ENCODE measurements at places on chromosomes 1 and 21.
A peak's percentile ranks its signal among the peaks of the same experiment; 100 is the strongest.

DNA sequence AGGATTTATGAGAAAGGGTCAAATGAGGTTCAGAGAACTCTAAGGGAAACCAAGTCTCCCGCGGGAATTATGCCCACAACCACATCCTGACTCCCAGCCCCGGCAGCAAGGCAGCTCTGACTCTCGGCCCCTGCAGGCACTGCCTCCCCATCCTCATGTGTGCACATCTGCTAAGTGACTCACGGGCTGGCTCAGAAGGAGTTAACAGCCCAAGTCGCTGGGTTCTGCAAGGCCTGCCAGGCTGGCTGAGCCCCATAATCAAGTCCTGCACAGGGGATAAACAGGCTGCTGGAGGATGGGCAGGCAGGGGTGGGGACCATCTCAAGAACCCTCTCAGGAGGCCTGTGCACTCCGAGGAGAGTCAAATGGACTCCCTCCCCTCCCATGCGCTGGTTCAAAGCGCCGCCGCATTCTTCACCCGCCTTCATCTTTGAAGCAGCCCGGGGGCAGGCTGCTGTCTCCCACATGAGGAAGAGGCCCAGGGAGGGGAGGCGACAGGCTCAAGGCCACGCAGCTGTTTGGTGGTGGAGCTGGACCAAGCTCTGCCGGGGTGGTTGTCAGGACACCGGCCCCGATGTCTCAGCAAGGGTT lies 344.3 kb downstream of the MATN1 start:
- DNase-seq = no peak

DNA sequence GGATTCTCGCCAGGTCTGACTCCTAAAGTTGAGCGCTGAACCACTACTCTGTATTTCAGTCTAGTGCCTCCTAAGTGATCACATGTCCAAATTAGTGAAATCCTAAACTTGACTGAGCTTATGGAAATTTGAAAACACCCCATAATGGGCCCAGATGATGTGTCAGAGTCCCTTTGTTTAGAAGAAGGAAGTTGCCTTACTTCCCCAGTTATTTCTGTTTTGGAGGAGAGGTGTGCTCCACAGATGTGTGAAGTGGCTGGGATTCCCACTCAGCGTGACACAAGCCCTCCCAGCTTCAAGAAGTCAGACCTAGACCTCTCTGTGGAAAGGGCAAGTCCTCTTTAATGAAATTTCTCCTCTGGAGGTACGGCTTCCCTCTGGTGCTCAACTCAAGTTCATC lies 188.8 kb downstream of the TTLL7 start:
- no peak for DNase-seq

GRCh38 chr21:38343691-38344090 lies 86.9 kb downstream of the KCNJ15 start:
- no peak for DNase-seq

GRCh38 chr1:36352125-36352909 lies 28.9 kb upstream of the EVA1B start:
- DNase-seq = no peak

DNA sequence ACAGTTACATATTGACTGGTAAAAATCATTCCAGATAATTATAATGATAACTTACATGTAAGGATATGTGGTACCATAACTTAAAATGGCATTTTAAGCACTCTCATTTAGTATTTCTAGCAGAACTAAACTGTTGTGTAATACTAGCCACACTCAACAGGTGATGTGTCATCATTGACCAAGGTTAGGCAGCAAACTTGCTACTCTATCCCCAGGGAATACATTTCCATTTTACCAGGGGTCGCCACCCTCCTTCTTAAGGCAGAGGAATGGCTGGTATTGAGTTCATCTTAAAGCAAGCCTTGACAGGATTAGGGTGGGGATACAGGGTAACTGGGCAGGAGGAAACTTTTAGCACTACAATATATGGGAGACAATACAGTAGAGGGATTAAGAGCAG lies 259.8 kb upstream of the CAMK1G start:
- DNase-seq = no peak

DNA sequence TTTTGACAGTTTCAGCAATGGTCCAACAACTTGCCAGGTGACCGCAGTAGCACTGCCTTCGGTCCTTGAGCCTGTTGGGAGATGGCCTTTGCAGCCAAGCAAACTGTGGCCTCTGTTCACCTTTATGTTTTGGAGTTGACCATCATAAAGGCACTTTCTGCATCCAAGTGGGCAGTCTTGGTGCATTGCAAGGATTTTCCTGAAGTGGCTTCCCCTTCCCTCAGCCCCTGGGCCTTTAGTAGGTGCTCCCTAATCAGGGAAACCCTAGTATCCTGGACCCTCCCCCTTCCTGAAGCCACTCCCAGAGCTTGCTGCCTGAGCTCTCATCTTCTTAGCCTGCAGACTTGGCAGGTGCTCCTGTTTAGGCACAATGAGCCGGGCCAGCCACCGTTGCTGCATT lies 140.2 kb downstream of the TRABD2B start:
- DNase-seq = no peak

DNA sequence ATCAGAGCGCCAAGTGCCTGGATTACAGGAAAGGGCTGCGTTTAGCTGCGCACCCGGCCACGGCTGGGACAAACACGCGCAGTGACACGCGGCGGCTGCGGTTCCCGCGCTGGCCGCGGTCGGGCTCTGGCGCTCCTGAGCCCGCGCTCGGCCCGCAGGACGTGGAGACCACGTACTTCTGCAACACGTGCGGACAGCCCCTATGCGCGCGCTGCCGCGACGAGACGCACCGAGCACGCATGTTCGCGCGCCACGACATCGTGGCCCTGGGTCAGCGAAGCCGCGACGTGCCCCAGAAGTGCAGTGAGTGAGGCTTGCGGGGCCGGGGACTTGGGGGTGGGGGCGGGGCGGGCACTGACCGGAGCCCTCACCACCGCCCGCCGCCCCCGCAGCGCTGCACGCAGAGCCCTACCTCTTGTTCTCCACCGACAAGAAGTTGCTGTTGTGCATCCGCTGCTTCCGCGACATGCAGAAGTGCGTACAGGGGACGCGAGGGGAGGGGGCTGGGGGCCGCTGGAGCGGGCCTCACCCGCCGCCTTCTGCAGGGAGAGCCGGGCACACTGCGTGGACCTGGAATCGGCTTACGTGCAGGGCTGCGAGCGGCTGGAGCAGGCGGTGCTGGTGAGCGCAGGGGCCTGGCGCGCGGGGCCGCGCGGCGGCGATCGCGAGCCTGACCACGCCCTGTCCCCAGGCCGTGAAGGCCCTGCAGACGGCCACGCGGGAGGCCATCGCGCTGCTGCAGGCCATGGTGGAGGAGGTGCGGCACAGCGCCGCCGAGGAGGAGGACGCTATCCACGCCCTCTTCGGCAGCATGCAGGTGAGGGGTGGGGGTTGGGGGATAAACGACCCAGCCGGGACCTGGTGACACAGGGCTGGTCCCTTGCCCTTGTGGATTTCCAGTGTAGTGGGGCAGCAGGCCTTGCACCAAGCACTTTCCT lies 3.1 kb downstream of the RNF207 start:
- DNase-seq = no peak

- DNase-seq = no peak
Measured at GRCh38 chr1:10897321-10897980, 101.0 kb upstream of the CASZ1 start.

DNA sequence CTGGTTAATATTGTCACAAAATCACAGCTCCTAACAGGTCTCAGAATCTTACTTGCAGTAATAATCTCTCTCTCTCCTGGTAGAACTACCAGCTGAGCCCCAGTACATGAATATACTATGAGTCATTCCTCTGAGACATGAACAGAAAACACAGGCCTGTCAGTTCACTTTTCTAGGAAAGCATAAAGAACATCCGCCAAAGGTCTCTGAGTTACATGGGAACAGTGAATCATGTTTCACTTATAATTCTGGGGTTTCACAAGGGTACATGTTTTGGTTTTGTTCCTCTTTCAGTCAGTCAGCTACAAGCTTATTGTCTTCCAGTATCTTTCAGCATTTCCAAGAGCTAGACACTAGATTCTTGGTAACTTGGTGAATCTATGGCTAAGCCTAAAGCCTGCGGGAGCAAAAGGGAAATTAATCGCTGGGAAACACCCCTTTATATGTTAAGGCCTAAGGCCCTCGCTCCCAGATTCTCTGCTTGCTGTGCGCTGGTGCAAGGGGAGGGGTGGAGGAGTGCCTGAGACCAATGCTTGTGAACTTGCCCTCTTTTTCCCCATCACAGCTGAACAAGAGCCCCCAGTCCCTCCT lies 31.7 kb downstream of the IFNGR2 start:
- DNase-seq = peak; percentile 78

GRCh38 chr1:226659641-226660040 lies 79.4 kb downstream of the ITPKB start:
- no peak for DNase-seq

GRCh38 chr21:35743571-35743970 lies 316.8 kb downstream of the SETD4 start:
- DNase-seq = no peak

GRCh38 chr1:167790117-167790516 lies 68.3 kb downstream of the MPZL1 start:
- no peak for DNase-seq

DNA sequence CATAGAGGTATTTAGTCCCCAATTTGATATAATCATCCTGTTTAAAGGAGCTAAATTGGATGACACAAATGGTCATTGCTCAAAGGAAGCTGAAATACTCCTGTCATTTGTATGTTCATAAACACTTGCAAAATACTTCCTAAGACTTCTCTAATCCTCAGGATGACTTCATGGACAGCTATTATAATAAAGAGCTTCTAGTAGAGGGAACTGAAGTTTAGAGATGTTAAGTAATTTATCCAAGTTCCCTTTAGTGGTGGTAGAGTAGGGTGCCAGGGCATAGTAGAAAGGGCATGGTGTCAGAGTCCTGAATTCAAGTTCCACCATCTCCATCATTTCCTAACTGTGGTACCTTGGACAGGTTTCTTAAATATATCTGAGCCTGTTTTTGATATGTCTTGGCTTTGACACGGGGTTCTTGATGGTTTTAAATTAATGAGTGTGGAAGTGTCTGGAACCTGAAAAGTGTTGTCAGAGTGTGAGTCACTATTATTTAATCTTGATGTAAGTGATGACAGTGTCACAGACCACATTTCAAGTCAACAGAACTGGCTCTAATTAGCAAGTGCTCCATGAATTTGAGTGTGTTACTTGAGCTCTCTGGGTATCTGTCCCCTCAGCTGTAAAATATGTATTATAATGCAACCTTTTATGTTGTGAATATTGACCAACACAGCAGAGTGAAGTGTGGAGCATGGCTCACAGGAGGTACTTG lies 12.1 kb upstream of the GBP6 start:
- DNase-seq = peak; percentile 27

DNA sequence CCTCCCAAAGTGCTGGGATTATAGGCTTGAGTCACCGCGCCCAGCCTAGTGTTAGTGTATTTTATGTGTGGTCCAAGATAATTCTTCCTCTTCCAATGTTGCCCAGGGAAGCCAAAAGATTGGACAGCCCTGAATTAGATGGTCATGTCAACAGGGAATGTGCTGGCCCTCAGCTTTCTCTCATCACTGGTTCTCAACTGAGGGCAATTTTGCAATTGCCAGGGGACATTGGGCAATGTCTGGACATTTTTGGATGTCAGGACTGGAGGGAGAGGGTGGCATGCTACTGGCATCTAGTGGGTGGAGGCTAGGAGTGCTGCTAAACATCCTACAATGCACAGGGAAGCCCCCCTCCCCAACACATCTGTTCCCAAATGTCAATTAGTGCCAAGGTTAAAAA lies 95.0 kb downstream of the LAMC2 start:
- no peak for DNase-seq

GRCh38 chr1:221468546-221468945 lies 273.3 kb downstream of the DUSP10 start:
- no peak for DNase-seq

DNA sequence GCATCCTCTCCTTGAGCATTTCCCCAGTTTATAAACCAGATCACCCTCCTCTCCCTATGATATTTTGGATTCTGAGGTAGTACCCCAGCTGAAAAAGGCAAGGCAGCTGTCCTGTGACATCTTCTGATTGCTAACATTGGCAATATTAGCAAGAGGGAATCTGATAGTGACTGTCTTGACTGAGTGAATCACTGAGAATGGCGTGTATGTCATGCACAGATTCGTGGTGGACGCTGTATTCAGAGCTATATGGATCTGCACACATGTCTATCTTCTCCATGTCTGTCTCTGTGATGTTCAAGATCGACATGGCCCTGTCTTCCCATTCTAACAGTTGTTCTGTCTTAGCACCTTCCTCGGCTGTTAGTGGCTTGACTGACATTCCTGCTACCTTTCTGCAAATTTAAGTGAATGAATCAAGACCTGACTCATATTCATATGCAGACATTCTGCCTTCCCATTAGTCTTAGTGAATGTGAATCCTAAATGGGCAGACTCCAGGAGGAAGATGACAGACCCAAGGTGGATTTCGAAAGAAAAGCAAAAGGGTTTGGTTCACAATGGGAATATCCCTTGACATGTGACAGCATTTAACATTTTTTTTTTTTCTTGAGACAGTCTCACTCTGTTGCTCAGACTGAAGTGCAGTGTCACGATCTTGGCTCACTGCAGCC lies 97.7 kb downstream of the PGBD5 start:
- DNase-seq = no peak

DNA sequence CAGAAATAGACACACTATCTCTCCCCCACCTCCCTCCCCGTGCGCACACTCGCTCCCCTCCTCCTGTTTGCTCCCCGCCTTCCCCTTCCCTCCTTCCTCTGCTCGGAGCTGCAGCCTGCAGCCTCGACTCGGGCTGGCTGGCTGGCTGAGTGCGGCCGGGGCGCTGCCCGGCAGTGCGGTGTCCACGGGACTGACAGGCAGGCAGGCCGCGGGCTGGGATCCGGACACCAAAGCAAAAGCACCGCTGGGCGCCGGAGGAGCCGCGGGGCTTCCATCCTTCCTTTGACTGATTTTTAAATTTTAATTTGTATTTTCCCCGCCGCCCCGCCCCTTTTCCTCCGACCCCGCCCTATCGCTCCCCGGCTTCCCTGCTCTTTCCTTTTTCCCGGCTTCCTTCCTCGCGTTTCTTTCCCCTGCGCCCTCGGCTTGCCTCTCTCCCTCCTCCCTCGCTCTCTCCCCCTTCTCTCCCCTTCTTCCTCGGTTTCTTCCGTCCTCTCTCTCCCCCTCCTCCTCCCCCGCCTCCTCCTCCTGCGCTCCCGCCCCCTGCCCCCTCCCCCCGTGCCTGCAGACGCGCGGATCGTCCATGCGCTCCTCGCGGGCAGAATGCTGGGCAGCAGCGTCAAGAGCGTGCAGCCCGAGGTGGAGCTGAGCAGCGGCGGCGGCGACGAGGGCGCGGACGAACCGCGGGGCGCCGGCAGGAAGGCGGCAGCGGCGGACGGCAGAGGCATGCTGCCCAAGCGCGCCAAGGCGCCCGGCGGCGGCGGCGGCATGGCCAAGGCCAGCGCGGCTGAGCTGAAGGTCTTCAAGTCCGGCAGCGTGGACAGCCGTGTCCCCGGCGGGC lies 109.4 kb downstream of the NAV1 start:
- no peak for DNase-seq

Data from CD4-positive, alpha-beta T cell treated with Interleukin-4 for 4 hours (primary cell).